ENCODE measurements at places on chromosomes 2 and 18.

DNA sequence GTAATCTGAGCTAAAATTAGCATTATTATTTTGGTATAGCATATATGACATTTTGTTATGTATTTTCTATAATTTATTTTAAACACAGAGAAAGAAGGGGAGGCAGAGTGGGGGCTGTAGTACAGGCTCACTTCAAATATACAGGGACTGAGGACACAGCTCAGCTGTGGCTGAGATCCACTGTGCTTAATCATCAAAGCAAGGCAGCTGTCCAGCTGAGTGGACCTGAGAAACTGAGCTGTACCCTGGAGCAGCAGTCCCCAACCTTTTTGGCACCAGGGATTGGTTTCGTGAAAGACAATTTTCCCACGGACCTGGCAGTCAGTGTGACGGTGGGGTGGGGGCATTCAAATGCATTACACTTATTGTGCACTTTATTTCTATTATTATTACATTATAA, 687.2 kb downstream of the RNF144A start:
- no peak for DNase-seq

- DNase-seq: no peak
Measured at GRCh38 chr2:76506538-76506937, 795.8 kb upstream of the GCFC2 start.

DNA sequence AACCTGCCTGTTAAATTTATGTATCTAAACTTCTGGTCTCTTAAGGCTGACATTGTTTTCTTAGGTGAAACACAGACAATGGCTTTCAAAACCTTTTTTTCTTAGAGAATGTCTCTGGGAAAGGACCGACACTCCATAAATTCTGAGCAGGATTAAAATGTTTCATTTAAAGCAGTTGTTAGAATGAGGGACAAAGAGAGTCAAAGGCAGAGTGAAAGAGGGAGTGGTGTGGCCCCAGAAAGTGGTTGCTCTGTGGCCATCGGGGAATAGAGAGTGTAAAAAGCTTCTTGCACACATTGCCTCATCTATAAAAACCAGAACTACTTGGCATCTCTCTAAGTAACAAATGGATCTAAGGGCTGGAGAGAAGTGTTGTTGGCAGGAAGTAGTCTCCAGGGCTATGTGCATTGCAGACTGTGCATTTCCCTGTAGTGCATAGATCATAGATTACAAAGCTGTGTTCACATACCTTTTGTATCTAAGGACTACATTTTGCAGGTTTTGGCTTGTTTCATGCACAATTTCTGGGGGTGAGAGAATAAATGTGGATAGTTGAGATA, 3.6 kb downstream of the RPRM start:
- DNase-seq: no peak

- no peak for DNase-seq
Measured at GRCh38 chr2:64414736-64415435, 39.1 kb upstream of the LGALSL start.

GRCh38 chr18:34767601-34768027, 57.5 kb downstream of the DTNA start:
- DNase-seq: no peak

All from NCI-H1930 (cell line).